ENCODE measurements at places on chromosomes 7 and 10. TPM values are rescaled to one million over a fixed set of nuclear protein-coding genes. Genes with fewer than 3 reads are reported as not detected.

DNA sequence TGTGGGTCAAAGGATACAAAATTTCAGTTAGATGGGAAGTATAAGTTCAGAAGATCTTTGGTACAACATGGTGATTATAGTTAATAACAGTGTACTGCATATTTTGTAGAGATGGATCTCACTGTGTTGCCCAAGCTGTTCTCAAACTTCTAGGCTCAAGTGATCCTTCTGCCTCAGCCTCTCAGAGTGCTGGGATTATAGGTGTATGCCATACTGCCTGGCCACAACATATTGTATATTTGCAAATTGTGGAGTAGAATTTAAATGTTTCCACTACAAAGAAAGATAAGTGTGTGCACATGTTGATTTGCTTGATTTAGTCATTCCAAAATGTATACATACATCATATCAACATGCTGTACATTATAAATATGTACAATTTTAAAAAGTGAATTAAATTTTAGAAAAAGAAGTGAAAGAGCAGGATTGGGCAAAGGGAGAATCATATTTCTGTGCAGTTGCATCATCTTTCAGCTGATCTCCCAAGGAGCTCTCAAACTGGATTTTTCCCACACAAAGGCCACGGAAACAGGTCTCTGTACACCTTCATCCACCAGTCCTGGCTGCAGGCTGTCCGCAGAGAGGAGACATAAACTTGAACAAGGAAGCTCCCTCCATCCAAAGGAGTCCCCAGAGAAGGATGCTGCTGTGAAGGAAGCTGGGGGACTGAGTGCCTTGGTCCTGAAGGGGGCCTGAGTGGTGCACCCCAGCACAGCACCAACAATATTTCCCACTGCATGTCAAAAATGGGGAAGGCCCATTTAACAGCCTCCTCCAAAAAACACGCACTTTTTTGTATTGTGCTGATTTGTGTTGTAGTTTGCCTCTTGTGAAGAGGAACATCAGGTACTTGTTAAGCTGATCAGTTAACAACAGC lies 217.1 kb upstream of the GHITM start:
- no peak for DNase-seq

GRCh38 chr7:12642508-12642907 lies 44.9 kb upstream of the ARL4A start:
- no peak for DNase-seq

Gene GDF2
- total RNA-seq = not detected

Gene SH3PXD2A
- 5.8 TPM for total RNA-seq

Gene CAV1
- 437 TPM for total RNA-seq

Gene PLEKHA1
- 8.2 TPM for total RNA-seq
